ENCODE measurements at places on chromosomes 3 and 15.

GRCh38 chr3:150097588-150097890 lies 126.8 kb upstream of the PFN2 start:
- DNase-seq, result no peak

DNA sequence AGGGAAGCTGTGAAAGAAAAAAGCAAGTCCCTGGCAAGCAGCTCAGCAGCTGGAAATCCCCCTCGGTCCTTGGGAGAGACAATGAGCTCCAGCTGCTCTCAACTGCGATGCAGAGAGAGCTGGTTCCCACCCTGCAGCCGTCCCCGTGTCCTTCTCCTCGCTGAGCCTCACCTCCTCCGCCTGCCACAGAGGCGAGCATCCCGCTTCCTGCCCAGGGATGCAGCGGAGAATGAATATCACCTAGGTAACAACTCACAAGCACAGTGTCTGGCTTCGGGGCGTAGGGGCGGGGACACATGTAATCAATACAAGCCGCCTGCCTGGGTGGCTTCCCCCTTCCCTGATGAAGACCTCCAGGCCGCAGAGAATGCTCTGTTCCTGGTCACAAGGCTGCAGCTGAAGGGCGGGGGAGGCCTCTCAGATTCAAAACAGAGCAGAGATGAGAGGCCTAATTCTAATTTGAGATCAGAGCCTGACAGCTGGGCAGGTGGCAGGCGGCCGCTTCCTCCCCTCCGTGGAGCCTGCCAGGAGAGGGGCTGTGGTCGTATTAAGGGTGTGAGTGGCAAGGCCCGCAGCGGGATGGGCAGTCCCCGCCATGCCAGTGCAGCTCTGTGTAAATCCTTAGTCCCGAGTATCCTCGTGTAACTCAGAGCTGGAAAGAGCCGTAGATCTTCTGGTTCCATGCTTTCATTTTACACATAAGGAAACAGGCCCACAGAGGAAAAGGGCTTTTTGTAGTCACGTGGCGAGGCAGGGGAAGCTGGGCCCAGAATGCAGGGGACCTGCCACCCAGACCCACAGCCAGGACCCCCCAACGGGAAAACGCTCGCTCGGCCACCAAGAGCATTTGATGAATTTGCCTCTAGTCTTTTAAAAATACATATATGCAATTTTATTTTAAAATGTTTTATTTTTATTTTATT lies 24.3 kb downstream of the ZDHHC19 start:
- no peak for DNase-seq

GRCh38 chr3:38067508-38068233 lies 28.7 kb downstream of the DLEC1 start:
- no peak for DNase-seq

- DNase-seq, result no peak
These were observed 37.6 kb upstream of the P3H2 start for GRCh38 chr3:190158261-190158660.

GRCh38 chr3:72907131-72907711 lies 19.4 kb downstream of the GXYLT2 start:
- DNase-seq, result no peak

DNA sequence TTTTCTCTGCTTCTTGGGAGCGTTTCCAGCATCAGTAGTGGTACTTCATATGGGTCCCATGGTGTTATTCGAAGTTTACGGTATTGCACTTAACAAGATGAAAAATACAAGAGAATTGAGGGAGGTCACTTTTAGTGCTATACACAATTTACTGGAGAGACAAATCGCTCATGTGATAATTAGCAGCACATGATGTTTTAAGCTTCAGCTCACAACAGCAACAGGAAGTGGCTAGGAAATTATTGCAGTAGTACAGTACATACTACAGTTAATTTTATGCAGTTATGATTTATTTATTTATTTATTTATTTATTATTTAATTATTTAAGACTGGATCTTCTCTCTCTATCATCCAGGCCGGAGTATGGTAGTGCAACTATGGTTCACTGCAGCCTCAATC lies 14.4 kb upstream of the DCAF1 start:
- DNase-seq, result no peak

All from stimulated activated CD4-positive, alpha-beta T cell treated with anti-CD3 and anti-CD28 coated beads, Interleukin-1b, Interleukin-23, amount 100 ng/mL, for 4 hours (primary cell).